NCI-H1417 treated with DMSO at 0.1 percent for 48 hours (cell line): ENCODE measurements at places on chromosomes 12 and 14.

DNA sequence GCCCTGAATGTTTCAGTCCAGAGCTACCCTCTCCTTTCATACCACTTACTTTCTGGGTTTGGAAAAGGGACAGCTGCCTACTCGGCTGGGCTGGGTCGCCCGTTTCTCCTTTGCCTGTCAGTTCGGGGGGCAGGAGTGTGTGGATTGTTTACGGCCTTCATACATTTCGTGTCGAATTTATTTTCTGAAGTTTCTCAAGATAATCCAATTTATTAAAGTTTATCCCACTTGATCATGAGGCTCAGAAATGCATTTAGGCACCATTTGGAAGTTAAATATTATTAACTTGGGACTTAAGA is 608 bp downstream of the ZNF410 start:
- no peak for DNase-seq

DNA sequence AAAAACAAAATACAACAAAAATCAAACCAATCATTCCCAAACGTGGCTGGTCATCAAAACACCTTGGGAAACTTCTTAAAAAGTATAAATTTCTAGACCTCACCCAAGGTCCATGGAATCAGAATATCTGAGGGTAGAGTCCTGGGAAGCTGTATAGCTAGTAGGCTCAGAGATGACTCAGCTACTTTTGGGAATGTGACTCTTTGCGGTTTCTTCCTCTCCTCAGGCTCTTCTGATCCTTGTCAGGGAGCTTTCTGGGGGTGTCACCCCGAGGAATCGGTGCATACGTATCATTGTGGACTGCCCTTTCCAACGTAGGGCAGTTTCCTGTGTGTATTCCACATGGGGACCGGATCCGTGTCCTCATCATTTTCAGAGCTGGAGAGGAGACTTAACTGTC is 14.8 kb downstream of the JDP2 start:
- no peak for DNase-seq

- no peak for DNase-seq
These were observed 15.1 kb upstream of the KERA start for GRCh38 chr12:91072931-91073330.

DNA sequence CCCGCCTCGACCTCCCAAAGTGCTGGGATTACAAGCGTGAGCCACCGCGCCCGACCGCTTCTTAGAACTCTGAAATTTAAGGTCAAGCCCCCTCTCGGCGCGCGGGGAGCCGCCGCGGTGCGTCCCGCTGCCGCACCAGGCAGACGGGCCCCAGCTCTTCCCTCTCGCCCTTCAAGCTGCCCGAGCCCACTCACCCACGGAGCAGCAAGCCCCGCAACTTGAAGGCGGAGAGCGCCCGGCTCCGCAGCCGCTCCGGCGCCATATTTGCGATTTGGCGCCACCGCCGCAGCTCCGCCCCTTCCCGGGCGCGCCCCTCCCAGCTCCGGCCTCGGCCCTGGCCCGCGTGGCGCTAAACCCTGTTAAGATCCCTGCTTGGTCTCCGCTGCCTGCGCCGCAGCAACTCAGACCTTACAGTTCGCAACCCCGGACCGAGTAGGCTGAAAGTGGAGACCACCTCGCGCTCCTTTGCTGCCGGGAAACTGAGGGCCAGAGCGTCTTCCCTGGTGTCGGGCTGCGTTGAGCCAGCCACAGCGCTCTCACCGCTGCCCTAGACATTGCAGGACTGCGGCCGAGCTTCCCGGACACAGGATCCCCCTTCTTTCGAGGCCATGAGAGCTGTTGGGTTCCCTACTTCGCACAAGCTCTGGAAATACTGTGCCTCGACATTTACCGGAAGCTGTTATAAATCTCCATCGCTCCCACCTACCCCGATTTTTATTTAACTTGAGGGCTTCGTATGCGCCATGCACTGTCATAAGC is at the start of gene POLE2:
POLE2 (minus strand) TSS at position 273 of the 759 bp plus-strand sequence; CDS start at position 262, 11 bp downstream.
- peak; percentile 53 for DNase-seq

GRCh38 chr14:32824195-32824594 is 114.5 kb upstream of the NPAS3 start:
- DNase-seq, result no peak

DNA sequence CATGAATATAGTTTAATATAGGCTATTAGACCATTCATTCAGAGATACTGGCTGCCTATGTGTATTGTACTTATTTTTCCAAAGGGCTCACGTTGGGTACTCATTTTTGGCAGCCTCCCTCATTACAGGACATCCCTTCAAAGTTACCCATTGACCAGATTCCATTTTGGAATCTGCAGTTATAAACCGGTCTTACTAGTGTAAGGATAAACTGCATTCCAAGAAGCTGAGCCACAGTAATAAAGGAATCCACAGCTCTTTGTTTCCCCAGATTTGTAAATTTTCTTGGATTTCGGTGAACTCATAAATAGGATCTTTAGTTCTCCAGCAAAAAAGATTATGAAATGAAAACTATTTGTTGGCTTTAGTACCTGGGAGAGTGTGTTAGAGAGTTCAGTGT is 18.9 kb upstream of the CFL2 start:
- no peak for DNase-seq

- DNase-seq, result no peak
These were observed 119.0 kb upstream of the SLC38A2 start for GRCh38 chr12:46491548-46491947.

- DNase-seq, result no peak
These were observed 668 bp downstream of the RAPGEF3 start for GRCh38 chr12:47757840-47758583.

GRCh38 chr12:112122823-112123690 is 2.3 kb upstream of the TRAFD1 start:
- DNase-seq, result no peak

DNA sequence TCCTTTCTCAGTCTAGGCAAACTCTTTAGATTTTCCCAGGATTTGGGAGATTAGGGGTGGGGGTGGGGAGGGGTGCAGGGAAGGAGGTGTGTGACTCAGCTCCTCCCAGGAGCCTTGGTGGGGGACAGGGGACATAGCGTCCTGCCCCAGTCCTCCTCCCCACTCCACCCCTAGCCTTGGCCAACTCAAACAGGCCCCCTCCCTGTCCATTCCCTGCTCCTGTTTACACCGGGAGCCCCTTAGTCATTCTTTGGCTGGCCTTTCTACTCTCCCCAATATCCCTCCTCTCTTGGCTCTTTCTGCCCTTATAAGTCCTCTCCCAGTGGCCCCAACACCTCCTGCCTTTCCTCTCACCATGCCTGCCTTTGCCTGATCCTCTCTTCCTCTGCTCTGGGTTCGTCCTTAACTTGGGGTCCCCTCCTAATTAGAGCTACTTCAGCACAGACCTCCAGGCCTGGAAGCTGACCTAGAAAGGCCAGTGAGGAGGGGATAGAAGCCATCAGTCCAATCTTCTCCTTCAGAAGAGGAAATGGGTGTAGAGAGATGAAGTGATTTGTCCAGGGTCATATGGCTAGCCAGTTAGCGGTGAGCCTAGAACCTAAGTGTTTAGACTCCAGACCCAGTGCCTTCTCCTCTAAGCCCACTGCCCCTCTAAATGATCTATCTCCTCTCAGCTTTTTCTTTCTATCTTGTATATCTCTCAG is 2.3 kb upstream of the ITGA5 start:
- DNase-seq, result no peak

DNA sequence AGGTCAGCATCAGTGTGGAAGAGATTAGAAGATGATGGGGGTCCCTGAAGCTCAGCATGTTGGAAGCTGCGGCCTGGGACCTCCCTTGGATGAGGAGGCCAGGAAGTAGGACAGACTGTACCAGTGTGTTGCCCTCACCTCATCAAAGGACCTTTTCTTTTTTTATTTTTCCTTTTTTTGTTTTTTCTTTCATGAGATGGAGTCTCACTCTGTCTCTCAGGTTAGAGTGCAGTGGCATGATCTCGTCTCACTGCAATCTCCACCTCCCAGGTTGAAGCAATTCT is 16.4 kb upstream of the FAM222A start:
- DNase-seq, result no peak

- DNase-seq, result no peak
These were observed 36.9 kb downstream of the TTLL5 start for GRCh38 chr14:75697918-75698317.

DNA sequence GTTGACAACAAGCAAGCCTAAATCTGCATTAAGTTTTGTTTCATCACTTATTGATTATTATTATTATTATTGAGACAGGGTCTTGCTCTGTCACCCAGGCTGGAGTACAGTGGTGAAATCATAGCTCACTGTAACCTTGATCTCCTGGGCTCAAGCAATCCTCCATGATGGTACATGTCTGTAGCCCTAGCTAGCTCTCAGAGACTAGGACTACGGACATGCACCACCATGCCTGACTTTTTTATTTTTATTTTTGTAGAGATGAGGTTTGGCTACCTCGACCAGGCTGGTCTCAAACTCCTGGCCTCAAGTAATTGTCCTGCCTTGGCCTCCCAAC is 35.7 kb upstream of the STK38L start:
- no peak for DNase-seq

DNA sequence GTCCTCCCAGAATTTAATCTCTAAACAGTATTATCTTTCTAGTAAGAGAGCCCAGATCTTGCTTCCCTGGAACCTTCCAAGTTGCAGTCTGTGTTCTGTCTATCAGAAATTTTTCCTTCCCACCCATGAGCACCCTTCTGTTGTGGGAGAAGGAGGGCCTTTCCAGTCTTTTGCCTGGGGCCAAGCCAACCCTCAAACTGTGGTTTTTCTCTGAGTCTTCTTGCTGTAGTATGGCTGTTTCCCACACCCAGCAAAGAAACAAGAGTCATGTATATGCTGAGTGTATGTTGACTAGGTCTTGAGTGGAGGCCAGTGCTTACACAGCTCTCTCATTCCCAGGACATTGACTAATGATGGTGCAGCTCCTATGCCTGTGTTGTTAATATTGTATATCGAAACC is 104.5 kb downstream of the TGFB3 start:
- DNase-seq, result no peak

DNA sequence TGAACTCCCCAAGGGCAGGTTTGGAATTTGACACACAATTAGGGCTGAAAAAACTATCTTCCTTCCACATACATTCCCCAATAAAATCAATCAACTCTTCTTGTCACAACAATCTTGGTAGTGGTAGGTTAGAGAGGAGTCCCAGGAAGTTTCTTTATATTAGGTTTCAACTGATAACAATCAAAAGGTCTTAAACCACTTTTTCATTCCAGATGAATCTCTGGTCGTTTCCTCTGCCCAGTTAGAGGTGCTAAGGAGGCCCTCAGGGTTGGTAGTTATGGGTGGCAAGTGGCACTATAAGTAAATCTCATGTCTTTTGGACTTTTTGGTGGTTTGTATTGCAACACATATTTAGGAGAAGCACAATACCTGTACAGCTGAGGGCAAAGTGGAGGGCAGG is 1.7 kb upstream of the SLC38A2 start:
- no peak for DNase-seq

- no peak for DNase-seq
These were observed 968 bp upstream of the ARID4A start for GRCh38 chr14:58297412-58297761.

DNA sequence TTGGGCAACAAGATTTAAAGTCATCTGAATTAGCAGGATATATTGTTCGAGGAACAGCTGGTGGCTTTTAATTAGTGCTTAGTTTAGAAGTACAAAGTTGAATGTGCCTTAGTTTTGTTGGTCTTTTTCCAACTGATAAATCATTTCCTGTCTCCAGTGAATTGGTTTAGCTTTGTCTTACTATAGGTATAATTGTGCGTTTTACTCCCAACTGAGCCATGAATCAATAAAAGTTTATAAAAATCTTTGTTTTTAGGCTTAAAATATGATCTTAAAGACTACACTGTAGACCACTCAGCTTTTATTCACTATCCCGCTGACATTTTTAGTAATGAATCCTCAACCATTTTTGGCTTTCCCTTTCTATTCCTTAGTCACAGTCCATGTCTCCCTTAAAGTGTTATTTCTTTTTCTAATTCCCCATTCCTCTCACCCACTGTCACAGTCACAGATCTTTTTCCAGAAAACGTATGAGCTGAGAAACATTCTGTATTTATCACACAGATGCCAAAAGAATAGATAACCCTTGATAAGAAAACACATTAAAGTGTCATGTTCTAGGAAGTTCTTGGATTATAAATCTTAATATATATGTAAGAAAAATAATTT is 34.0 kb upstream of the ALG10 start:
- DNase-seq, result no peak

GRCh38 chr14:74350211-74350927 is 2.1 kb downstream of the VRTN start:
- no peak for DNase-seq

GRCh38 chr12:12693111-12693671 is 2.8 kb downstream of the GPR19 start:
- DNase-seq, result no peak

GRCh38 chr14:94356379-94357056 is 31.9 kb downstream of the SERPINA1 start:
- no peak for DNase-seq

DNA sequence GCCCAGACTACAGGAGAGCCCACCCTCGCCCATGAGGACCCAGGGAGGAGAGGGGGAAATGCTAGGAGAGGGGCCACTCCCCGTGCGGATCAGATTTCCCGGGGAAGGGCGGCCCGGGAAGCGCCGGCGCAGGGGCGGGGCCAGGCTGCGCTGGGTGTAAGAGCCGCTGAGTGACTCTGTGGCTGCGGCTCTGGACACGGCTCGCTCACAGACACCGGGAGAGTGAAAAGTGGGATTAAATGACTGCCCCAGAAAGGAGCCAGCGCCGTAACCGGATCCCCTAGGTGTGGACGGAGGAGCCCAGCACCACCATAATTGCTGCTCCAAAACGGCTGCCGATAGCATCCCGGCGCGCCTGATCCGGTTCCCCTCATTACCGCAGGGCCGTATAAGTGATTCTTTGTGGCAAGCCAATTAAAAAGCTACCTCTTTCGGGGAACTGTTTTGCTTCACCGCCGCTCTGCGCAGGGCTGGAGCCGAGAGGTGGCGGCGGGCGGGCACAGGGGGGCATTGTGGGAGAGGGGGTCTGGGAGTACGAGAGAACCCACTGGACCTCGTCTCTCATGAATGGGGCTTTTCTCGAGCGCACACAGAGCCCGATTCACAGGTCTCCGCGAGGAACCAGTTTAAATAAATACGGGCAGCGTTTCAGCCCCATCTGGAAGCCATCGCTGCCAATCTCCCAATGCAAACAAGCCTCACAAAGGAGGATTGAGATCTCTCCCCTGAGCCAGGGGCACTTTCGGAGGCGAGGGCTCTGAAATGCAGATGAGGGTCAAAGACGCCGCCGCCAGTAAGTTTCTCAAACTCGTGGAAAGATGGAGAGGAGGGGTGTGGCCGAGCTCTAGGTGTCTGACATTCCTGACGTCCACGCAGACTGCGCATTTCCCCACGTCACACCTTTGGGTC is 2.5 kb downstream of the COL2A1 start:
- no peak for DNase-seq

DNA sequence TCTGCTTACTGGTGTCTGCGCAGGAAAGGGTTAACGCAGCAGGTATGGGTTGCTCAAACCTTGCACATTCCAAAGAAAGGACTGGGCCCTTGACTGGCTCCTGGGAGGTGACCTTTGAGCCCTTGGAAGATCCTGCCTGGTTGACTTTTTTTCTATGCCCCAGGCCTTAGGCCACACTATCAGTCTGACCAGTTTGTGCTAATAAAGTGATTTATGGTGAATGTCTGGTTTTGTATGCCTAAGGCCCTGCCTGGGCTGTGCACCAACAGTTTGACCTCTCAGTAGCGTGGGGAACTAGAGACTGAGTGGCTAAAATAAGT is 61.4 kb upstream of the SCN8A start:
- DNase-seq, result no peak

DNA sequence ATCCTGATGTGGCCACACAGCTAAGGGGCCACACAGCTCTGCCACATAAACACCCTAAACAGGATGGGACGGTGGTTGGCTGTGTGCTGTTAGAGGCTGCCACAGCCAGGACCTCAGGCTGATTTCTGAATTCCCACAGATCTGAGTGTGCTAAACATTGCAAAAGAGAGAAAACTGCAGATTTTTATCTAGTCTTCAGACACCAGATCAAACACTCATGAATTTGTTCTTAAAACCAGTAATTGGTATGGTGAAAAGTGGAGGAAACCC is 190.7 kb downstream of the MON2 start:
- DNase-seq, result no peak
